ENCODE measurements at places on chromosomes 5 and 9. TPM values are rescaled to one million over a fixed set of nuclear protein-coding genes. Genes with fewer than 3 reads are reported as not detected.

SEC61B gene
- total RNA-seq: 97.9 TPM

UGT3A2 gene
- total RNA-seq: not detected

POU5F2 gene
- total RNA-seq: 1.4 TPM

QRFP gene
- not detected for total RNA-seq

SCGB3A2 gene
- total RNA-seq: not detected

SRD5A1 gene
- 13.6 TPM for total RNA-seq

PNPLA7 gene
- 0.55 TPM for total RNA-seq

JAKMIP2 gene
- 10.8 TPM for total RNA-seq

TNPO1 gene
- total RNA-seq: 457 TPM

TTC33 gene
- 18.9 TPM for total RNA-seq

HAPLN1 gene
- total RNA-seq: 0.37 TPM

Data from uterine smooth muscle cell (primary cell).